ENCODE measurements at places on chromosomes 5 and 9. TPM values are rescaled to one million over a fixed set of nuclear protein-coding genes. Genes with fewer than 3 reads are reported as not detected.

GRCh38 chr5:1000329-1000728, 8.3 kb upstream of the NKD2 start:
- no peak for DNase-seq

DNM1 gene
- total RNA-seq: 20.6 TPM

DNA sequence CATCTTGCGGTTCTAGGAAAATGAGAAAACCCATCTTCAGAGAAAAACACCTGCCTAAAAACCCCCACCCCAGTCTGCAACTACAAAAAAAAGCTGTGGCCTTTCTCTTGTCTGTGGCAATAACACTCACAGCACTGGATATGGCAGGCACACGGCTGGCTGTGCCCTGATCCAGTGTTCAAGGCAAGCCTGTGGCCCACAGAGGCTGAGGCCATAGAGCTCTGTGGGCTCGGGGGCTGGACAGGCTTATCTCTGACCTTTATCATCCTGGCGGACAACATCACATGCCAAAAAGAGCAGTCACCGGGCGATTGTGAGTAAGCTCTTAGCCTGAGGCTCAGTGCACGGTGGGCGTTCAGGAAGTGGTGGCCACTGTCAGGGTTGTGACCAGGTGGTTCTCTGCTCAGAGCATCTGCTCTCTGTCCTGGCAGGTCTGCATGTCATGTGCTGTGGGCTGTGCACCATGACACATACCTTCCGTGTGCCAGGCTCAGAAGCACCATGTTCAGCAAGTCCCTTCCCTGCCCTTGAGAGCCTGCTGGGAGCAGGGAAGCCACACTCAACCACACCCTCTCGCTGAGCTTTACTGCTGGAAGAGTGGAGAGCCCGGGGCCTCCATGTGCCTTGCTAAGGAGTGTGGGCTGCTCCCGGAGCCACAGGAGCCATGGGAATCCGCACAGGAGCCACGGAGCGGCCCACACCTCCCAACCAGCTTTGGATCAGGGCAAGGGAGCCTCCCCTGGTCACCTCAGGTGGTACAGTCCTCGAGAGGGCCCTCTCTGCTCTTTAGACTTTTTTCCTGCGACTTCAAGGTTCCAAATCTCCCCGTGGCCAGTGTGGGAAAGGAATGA, 34.6 kb upstream of the WDR38 start:
- peak; percentile 98 for DNase-seq

LRRC14B gene
- not detected for total RNA-seq

- peak; percentile 53 for DNase-seq
Measured at GRCh38 chr5:90297045-90297764, 112.4 kb downstream of the CETN3 start.

GRCh38 chr9:125707472-125707804, 430 bp upstream of the MAPKAP1 start:
- DNase-seq: no peak

GRCh38 chr9:126125177-126125576, 201.5 kb upstream of the MVB12B start:
- no peak for DNase-seq

DNA sequence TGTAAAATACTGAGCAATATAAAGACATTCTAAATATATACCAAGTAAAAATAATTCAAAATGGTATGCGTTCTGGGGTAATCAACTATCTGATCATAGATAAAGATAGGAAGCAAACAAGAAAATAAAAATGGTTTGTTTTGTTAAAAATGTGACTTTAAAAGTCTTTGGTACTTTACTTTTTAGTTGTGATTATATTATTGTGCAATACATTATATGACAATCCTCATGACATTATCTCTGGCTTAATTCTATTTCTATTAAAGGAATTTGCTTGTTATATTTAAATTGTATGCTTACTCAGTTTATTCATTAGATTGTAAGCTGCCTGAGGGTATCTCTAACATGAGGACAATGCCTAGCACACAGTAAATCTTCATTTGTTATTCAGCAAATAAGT, 477.9 kb downstream of the TMEM38B start:
- DNase-seq: no peak

DNA sequence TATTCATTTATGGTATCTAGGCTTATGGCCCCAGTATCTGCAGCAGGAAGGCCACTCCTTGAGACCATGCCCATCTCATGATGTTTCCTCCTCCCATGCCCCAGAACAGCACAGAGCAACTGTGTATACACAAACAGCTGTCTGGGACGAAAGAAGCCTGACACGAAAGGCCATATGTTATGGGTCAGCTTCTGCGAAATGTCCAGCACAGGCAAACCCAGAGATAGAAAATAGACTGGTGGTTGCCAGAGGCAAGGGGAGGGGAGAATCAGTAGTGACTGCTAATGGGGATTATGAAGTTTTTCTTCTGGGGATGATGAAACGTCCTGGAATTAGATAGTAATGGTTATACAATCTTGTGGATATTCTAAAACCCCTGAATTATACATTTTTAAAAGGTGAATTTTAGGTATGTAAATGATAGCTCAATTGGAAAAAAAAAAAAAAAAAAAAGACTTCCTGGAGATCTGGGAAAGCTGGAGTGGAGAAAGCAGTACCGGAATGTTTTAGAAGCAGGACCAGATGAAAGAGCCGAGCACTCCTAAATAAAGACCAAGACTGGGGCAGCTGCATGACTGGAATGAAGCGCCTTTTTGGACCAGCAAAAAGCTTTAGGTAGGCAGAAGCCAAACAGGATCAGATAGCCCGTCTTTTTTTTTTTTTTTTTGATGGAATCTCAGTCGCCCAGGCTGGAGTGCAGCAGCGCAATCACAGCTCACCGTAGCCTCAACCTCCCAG, 29.2 kb downstream of the PCDHGC5 start:
- DNase-seq: no peak

PCDHGB3 gene
- total RNA-seq: 0.81 TPM

CAMK4 gene
- total RNA-seq: 8.1 TPM

GFPT2 gene
- total RNA-seq: 50.5 TPM
